ENCODE measurements at places on chromosomes 4 and X.

DNA sequence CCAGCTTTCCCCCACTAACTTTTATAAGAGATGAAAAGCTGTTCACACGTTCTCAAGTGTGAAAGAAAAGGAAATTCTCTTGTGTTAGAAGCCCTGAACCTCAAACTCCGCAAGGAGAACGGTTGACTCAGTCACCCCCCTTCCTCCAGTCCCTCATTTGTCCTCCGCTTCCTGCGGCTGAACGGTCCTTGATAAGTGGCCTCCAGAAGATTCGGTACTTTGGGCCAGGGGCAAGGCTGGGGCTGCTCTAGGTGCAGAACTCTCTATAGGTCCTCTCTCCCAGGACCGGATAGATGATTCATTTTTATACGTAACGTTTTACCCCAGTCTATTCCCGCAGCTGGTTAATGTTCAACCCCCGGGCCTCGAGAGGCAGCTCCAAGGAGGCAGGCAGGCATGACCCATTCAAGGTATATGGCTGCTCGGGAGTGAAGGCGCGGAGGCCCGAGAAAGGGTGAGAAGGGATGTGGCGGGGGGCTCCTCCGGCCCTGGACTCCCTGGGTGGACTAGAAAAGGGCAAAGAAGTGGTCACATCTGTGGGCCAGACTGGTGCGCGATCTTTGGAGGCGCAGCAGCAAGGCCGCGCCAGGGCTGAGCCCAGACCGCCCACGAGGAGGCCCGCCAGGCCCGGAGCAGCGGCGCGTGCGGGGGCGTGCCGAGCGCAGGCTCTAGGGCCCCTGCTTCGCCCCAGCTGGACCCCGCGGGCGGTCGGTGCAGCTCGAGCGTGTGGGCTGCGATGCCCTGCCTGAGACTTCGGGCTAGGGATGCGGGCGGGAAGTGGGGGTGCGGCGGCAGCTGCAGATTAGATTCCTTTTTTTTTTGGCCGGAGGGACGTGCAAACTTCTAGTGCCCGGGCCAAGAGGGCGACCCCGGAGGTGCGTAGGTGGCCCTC lies 11.7 kb downstream of the PITX2 start:
- DNase-seq, result no peak
- H3K36me3 ChIP-seq, result no peaks in the 10 kb centered on the region
- H3K4me1 ChIP-seq, result no peaks in the 10 kb centered on the region
- H3K27ac ChIP-seq, result no peak overlapping the region
- H3K27me3 ChIP-seq, result peaks cover 51% of the 10 kb centered on the region

GRCh38 chr4:56460085-56460484 lies 7.3 kb upstream of the SRP72 start:
- peaks cover 28% of the 10 kb centered on the region for H3K36me3 ChIP-seq
- no peaks in the 10 kb centered on the region for H3K27me3 ChIP-seq
- H3K4me3 ChIP-seq, result no peak overlapping the region
- peak overlapping the region; percentile 58 for H3K27ac ChIP-seq
- H3K4me1 ChIP-seq, result peaks cover 13% of the 10 kb centered on the region
- DNase-seq, result no peak

GRCh38 chr4:1331591-1332353 lies 15.2 kb upstream of the UVSSA start:
- peak overlapping the region; percentile 25 for H3K4me3 ChIP-seq
- no peak for DNase-seq
- H3K27me3 ChIP-seq, result no peaks in the 10 kb centered on the region
- H3K27ac ChIP-seq, result peak overlapping the region; percentile 30
- H3K36me3 ChIP-seq, result peaks cover 12% of the 10 kb centered on the region

- peaks cover 13% of the 10 kb centered on the region for H3K27me3 ChIP-seq
- no peak overlapping the region for H3K27ac ChIP-seq
- DNase-seq, result no peak
Measured at GRCh38 chr4:158535130-158535614, 13.5 kb downstream of the RXFP1 start.

- no peaks in the 10 kb centered on the region for H3K36me3 ChIP-seq
- H3K4me1 ChIP-seq, result peaks cover 7% of the 10 kb centered on the region
- H3K27ac ChIP-seq, result no peak overlapping the region
- H3K27me3 ChIP-seq, result no peaks in the 10 kb centered on the region
- no peak overlapping the region for H3K4me3 ChIP-seq
Measured at GRCh38 chrX:23883737-23884354, 23.9 kb downstream of the APOO start.

DNA sequence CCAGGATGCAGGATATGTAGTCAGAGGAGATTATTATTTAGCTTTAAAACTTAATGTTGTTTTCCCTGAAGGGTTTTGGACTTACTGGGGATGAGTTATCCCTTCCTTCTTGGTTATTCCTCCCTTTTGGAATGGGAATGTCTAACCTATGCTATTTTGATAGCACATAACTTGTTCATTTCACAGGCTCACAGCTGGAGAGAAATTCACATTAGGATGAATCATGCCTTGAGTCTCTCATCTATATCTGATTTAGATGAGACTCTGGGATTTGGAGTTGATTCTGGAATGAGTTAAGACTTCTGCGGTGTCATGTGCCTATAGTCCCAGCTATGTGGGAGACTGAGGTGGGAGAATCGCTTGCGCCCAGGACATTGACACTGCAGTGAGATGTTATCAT lies 81.1 kb downstream of the ATP11C start:
- no peaks in the 10 kb centered on the region for H3K27me3 ChIP-seq
- H3K36me3 ChIP-seq, result no peaks in the 10 kb centered on the region
- H3K27ac ChIP-seq, result no peak overlapping the region
- H3K4me3 ChIP-seq, result no peak overlapping the region

All from natural killer cell treated with Interleukin-12 subunit alpha and Interleukin-12 subunit beta and Interleukin-15 and Interleukin-18, amount 100 ng/mL, for 72 hours (primary cell).